BJ (cell line): ENCODE measurements at places on chromosomes 11 and 22.
A peak's percentile ranks its signal among the peaks of the same experiment; 100 is the strongest.

- DNase-seq = peak; percentile 4
These were observed 32.5 kb downstream of the MRGPRX2 start for GRCh38 chr11:19027829-19028595.

GRCh38 chr11:38543986-38544385, 1946.0 kb upstream of the RAG2 start:
- DNase-seq = no peak

DNA sequence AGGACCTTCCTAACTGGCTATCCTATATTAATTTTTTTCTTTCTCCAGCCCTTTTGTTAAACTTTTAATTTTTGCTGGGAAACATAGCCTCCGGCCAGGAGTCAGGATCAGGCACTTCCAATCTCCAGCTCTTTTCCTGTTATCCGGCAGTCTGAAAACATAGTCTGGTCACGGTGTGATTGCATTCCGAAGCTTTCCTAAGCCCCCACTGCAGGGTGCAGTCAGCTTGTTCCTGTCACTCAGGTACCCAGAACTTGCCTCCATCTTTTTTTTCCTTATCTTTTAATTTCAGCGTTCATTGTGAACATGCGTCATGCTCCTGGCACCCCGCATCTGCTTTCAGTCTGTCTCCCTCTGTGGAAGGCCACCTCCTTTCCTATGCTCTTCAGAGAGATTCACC, 59.4 kb downstream of the GRK3 start:
- DNase-seq = no peak

- DNase-seq = no peak
These were observed 1.2 kb downstream of the FAM89B start for GRCh38 chr11:65573391-65574079.

DNA sequence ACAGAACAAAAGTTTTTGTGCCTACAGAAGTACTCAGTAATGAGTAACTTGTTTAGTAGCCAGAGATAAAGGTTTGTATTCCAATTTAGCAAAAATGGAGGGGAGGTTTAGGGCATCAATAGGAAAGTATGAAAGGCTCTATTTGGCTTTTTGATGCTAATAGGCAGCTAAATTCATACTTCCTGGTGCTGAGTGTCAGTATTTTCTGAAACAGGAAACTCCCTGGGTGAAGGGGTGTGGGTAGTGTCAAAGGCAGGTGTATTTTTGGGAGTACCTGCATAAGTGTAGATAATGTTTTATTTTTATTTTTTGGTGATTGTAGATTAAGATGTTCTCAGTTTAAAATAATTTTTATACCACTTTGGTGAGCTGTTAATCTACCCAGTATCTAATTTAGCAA, 29.3 kb upstream of the MMP7 start:
- DNase-seq = no peak
